ENCODE measurements at places on chromosomes 5 and 9. TPM values are rescaled to one million over a fixed set of nuclear protein-coding genes. Genes with fewer than 3 reads are reported as not detected.

The MCC gene
- 20.6 TPM for total RNA-seq

The ZFP2 gene
- 0.56 TPM for total RNA-seq

The SHB gene
- 7.8 TPM for total RNA-seq

The CAMK4 gene
- total RNA-seq, result 4.8 TPM

The TUSC1 gene
- 2.0 TPM for total RNA-seq

The OR13C2 gene
- total RNA-seq, result not detected

The SPATA31A3 gene
- not detected for total RNA-seq

DNA sequence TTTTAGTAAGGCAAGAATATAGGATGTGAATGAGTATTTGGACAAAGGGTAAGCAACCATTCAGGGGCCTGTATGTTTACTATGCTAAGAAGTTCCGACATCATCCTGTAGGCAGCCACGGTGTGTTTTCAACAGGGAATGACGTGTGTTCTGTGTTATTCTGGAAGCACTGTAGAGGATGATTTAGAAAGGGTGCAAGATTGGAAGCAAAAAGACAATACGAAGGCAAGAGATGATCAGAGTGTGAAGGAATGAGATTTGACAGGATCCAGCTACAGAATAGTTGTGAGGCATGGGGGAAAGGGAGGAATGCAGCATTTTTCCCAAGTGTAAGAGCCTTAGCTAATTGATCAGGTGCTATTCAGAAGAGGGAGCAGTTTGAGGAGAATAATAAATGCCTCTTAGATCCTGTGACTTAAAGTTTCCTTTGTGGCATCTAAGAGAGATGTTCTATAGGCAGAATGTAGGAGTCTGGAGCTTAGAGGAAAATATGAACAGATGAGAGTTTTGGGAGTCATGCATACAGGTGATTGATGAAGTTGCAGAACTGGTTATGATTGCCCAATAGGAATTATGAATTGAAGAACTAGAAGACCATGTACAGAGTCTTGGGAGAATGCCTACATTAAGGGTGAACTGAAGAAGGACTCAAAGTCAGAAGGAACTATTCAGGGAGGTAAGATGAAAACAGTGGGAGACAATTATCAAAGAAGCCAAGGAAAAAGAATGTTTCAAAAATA, 2.5 kb downstream of the SMC5 start:
- peaks cover 24% of the 10 kb centered on the region for H3K36me3 ChIP-seq
- H3K27me3 ChIP-seq, result no peaks in the 10 kb centered on the region
- H3K27ac ChIP-seq, result no peak overlapping the region
- H3K4me1 ChIP-seq, result peaks cover 25% of the 10 kb centered on the region
- peak; percentile 21 for DNase-seq

GRCh38 chr9:134644725-134645606, 3.4 kb downstream of the COL5A1 start:
- H3K4me1 ChIP-seq, result peaks cover 43% of the 10 kb centered on the region
- DNase-seq, result peak; percentile 99
- peak overlapping the region; percentile 44 for H3K4me3 ChIP-seq
- peak overlapping the region; percentile 87 for H3K27ac ChIP-seq
- no peaks in the 10 kb centered on the region for H3K27me3 ChIP-seq

DNA sequence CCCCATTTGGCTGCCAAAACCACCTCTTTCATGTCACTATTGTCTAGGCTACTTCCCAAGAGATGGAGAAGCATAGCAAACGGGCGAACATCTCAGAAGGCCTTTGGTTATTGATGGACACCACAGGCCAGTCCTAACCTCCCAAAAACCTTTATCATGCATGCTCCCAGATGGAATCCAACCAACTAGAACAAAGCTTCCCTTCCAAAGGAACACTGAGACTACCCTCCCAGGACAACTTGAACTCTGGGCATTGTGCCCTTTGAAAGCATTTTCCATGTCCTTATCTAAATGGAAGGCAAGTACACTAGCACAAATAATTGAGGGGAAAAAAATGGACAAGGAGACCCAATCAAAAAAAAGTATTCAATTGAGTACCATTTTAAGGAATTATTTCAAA, 65.6 kb downstream of the SPOCK1 start:
- no peaks in the 10 kb centered on the region for H3K27me3 ChIP-seq
- H3K4me3 ChIP-seq, result no peak overlapping the region
- H3K4me1 ChIP-seq, result no peaks in the 10 kb centered on the region
- no peak for DNase-seq
- H3K27ac ChIP-seq, result no peak overlapping the region

DNA sequence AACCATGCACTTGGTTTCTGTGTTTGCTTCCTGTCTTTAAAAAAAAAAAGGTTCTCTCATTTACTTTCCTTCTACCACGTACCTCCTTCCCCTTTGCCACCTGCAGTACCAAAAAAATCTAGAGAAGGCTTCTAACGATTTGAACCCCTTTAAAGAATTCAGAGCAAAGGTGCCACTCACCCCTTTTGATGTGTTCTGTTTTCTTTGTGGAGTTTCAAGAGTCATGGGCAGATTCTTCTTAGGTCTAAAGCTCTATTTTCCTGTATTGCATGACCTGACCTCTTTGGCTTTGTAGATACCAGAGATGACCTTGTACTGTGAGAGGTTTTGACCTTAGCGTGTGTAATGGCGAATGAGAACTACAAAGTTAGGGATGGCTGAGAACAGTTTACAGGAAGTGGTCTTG, 29.0 kb downstream of the TXNDC8 start:
- no peak for DNase-seq
- no peaks in the 10 kb centered on the region for H3K27me3 ChIP-seq
- no peak overlapping the region for H3K27ac ChIP-seq
- no peaks in the 10 kb centered on the region for H3K4me1 ChIP-seq
- no peak overlapping the region for H3K4me3 ChIP-seq

GRCh38 chr5:318931-319601, 2.4 kb upstream of the AHRR start:
- no peak for DNase-seq
- H3K36me3 ChIP-seq, result peaks cover 27% of the 10 kb centered on the region
- peaks cover 21% of the 10 kb centered on the region for H3K4me1 ChIP-seq
- no peak overlapping the region for H3K4me3 ChIP-seq
- H3K27me3 ChIP-seq, result no peaks in the 10 kb centered on the region

DNA sequence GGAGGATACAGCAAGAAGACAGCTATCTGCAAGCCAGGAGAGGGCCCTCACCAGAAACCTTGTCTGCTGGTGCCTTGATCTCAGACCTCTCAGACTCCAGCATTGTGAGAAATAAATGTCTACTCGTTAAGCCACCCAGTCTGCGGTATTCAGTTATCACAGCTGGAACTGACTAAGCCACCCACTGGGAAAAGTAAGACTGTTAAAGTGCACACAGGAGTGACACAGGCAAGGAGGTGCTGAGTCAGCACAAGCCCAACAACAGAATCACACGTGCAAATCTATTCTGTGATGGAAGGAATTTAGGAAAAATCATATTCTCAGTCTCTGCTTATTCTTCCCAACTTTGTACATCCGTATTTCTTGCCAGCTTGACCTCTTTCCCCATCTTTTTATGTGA, 200.0 kb downstream of the NR2F1-AS1 start:
- no peaks in the 10 kb centered on the region for H3K27me3 ChIP-seq
- DNase-seq, result peak; percentile 20
- no peak overlapping the region for H3K4me3 ChIP-seq
- H3K4me1 ChIP-seq, result peaks cover 2% of the 10 kb centered on the region
- no peak overlapping the region for H3K27ac ChIP-seq

GRCh38 chr9:36559036-36559695, 13.5 kb upstream of the MELK start:
- H3K4me3 ChIP-seq, result no peak overlapping the region
- no peaks in the 10 kb centered on the region for H3K27me3 ChIP-seq
- DNase-seq, result peak; percentile 55
- no peak overlapping the region for H3K27ac ChIP-seq
- no peaks in the 10 kb centered on the region for H3K36me3 ChIP-seq

DNA sequence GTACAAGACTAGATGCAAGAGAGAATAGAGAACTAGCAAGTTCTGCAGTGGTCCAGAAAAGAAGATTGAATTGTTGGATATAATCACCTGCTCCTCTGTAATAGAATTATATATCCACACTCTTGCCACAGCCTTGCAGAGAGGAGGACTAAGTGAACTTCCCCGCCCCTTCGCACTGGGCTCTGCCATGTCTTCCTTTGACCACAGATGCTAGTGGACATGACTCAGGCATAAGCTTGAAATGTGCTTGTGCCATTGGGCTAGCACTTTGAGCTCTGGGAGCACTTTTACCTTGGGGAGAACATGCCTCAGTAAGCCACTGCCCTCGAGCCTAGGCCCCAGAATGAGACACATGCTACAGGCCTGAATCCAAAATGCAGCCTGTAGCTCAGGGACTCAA, 113.5 kb upstream of the RASA1 start:
- H3K4me1 ChIP-seq, result peaks cover 4% of the 10 kb centered on the region
- no peak overlapping the region for H3K27ac ChIP-seq
- DNase-seq, result no peak
- H3K27me3 ChIP-seq, result no peaks in the 10 kb centered on the region
- H3K36me3 ChIP-seq, result no peaks in the 10 kb centered on the region
- H3K4me3 ChIP-seq, result no peak overlapping the region

DNA sequence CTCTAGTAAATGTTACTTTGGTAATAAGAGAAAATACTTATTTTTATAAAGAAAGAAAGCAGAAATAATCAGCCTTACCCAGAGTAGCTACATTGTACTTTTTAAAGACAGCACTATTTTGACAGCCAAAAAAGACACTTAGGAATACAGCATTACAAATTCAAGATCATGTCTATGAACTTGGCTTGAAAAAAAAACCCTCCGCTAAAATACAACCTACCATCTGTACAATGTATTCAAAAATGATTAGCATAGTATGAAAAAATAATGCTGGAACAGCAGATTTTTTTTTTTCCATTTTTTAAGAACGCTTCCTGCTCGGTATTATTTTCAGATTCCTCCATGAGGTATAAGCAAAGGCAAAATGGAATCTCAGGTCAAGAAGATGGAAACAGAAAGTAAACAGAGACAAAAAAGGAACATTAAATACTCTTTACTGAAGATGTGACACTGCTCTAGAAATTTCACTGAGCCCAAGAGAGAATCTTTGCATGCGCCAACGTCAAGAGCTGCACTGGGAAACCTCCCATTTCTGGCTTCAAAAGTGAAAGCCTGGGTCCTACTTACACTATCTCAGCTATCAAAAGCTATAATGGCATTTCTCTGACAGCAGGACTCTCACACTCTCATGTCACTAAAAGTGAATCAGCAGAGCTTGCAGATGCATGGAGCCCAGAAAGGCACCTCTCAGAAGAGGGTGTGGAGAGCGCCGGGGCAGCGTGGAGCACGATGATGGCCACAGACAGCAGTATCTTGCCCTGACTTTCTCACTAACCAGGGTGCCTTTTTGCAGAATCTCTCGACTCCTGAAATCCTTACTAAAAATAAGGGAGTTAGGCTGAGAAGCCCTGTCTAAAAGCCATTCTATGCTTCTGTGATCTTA, 167.4 kb downstream of the ELAVL2 start:
- H3K4me1 ChIP-seq, result no peaks in the 10 kb centered on the region
- no peaks in the 10 kb centered on the region for H3K36me3 ChIP-seq
- no peaks in the 10 kb centered on the region for H3K27me3 ChIP-seq
- H3K27ac ChIP-seq, result no peak overlapping the region
- no peak overlapping the region for H3K4me3 ChIP-seq
- DNase-seq, result no peak

GRCh38 chr9:87787735-87788134, 61.8 kb downstream of the CTSL start:
- H3K4me3 ChIP-seq, result no peak overlapping the region
- peaks cover 3% of the 10 kb centered on the region for H3K27me3 ChIP-seq
- no peak overlapping the region for H3K27ac ChIP-seq
- peaks cover 2% of the 10 kb centered on the region for H3K4me1 ChIP-seq
- H3K36me3 ChIP-seq, result no peaks in the 10 kb centered on the region
- no peak for DNase-seq

DNA sequence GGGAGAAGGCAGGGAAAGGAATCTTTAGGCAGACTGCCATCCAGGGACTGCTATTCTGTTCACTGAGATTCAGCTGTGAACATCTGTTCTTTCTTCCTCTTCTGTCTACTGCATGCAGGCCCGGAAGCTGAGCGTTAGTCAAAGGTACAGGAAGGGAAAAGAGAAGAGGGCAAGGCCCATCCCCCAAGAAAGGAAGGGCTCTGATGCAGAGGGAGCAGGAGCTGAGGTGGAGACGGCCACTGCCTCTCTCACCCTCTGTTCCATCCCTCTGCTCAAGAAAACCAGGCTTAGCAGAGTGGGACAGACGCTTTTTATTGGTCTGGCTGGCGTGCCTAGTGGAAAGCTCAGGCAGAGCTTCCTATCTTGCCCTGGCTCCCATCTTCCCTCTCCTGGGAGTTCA, 57.6 kb downstream of the PFDN1 start:
- H3K27ac ChIP-seq, result peak overlapping the region; percentile 43
- peaks cover 4% of the 10 kb centered on the region for H3K36me3 ChIP-seq
- H3K27me3 ChIP-seq, result no peaks in the 10 kb centered on the region
- no peak overlapping the region for H3K4me3 ChIP-seq
- peak; percentile 45 for DNase-seq

- peak; percentile 52 for DNase-seq
- H3K4me3 ChIP-seq, result no peak overlapping the region
- no peak overlapping the region for H3K27ac ChIP-seq
- no peaks in the 10 kb centered on the region for H3K27me3 ChIP-seq
These were observed 102.5 kb downstream of the CAMSAP1 start for GRCh38 chr9:135804581-135805421.

DNA sequence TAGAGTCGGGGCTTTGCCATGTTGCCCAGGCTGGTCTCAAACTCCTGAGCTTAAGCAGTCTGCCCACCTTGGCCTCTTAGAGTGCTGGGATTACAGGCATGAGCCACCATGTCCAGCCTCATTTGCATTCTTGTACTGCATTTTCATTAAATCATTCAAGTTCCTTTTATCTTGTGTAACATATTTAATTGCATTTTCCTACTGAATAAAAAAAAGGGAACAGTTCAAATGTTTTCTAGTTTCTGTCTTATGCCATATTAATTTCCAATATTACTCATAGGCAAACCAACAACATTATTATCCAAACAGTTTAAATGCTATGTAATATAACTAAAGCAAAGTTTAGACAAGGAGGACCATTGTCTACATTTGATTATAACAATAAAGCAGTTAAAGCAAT, 6.1 kb downstream of the SLC31A1 start:
- no peaks in the 10 kb centered on the region for H3K27me3 ChIP-seq
- H3K36me3 ChIP-seq, result peaks cover 2% of the 10 kb centered on the region
- H3K4me1 ChIP-seq, result peaks cover 12% of the 10 kb centered on the region
- DNase-seq, result no peak
- no peak overlapping the region for H3K27ac ChIP-seq
- H3K4me3 ChIP-seq, result no peak overlapping the region

DNA sequence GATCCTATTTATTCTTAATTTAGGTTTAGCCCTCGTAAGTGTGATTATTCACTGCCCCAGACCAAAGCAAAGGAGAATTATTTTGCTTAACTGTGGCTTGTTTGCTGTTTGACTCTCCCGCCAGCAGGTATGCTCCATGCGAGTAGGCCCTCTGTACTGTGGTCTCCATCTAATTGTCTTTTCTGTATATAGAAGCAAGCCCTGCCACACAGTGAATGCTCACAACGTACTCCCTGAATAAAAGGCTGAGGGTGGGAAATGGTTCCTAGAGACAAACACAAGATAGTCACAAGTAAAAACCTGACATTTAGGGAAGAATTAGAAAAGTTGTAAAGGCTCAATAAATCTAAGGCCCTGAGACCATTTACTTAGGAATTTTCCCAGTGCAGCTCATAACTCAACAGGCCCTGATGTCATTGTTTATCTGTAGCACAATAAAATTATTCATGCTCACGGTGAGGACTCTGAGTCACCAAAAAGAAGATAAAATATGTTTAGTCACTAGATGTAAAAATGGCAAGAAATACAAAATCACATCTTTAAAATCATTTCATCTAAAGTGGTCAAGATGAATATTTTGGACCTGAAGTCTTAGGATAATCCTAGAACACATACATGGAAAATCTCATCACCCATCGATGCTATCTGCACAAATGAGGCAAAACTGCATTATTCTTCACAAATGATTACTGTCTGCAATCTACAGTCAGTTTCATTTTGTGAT, 473.2 kb downstream of the ENC1 start:
- no peak overlapping the region for H3K27ac ChIP-seq
- H3K4me1 ChIP-seq, result peaks cover 3% of the 10 kb centered on the region
- H3K4me3 ChIP-seq, result no peak overlapping the region
- H3K36me3 ChIP-seq, result no peaks in the 10 kb centered on the region

Measured in IMR-90 (cell line).